ENCODE measurements at places on chromosomes 5 and 9. TPM values are rescaled to one million over a fixed set of nuclear protein-coding genes. Genes with fewer than 3 reads are reported as not detected.

DNA sequence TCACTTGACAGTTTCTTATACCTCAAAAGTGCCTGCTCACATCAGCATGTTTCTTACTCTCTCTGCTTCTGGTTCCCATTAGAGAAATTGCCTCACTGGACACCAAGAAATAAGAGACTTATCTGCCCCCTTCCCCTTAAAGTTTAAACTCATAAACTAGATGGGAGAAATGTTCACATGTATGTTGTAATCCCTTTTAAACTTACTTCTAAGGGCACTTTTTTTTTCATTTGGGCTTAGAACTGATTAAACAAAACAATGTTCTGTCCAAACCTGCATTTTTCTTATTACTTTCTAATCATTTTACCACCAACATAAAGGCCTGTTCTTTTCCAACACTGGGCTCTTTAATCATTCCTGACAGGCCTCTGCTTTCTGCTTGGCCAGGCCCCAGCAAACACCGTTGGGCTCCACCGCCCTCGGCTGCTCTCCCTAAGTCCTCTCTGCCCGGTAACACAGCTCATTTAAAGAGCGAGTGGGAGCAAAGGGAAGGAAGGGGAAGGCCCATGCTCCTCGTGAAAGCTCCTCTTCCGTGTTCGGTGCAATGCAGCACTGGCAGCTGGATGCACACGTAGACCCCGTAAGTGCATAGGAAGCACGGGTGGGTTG, 53.4 kb downstream of the ROR2 start:
- DNase-seq: no peak

- no peak for DNase-seq
Observed at GRCh38 chr5:167785106-167785505, 506.3 kb upstream of the WWC1 start.

DNA sequence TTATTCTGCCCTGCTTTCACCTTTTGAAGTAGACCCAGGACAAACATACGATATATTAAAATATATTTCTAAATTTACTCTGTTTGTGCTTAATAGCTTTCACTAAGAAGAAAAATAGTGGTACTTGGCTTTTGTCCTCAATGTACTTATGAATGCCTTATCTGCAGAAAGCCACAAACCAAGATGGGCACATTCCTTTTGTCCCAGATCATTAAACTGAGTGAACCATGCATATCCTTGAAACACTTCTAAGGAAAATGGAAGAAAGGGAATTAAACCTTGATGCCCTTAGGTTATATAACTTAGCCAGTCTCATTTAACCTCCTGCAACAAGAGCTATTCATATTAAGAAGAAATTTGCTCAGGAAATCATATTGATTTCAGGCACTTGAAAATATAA, 553.8 kb upstream of the CDH9 start:
- peak; percentile 38 for DNase-seq

- no peak for DNase-seq
Observed at GRCh38 chr5:150339841-150340240, 17.7 kb upstream of the TCOF1 start.

- DNase-seq: peak; percentile 88
Observed at GRCh38 chr9:38687389-38687842, 32.5 kb downstream of the FAM240B start.

The KIF12 gene
- not detected for total RNA-seq

GRCh38 chr9:83406921-83407320, 131.3 kb downstream of the FRMD3 start:
- no peak for DNase-seq

- DNase-seq: no peak
Observed at GRCh38 chr5:117357886-117358285, 783.3 kb upstream of the SEMA6A start.

- DNase-seq: peak; percentile 95
Observed at GRCh38 chr9:93116072-93116961, 17.7 kb downstream of the NINJ1 start.

The TNFAIP8 gene
- total RNA-seq: 26.2 TPM

GRCh38 chr9:85199866-85200495, 530.5 kb downstream of the NTRK2 start:
- no peak for DNase-seq

DNA sequence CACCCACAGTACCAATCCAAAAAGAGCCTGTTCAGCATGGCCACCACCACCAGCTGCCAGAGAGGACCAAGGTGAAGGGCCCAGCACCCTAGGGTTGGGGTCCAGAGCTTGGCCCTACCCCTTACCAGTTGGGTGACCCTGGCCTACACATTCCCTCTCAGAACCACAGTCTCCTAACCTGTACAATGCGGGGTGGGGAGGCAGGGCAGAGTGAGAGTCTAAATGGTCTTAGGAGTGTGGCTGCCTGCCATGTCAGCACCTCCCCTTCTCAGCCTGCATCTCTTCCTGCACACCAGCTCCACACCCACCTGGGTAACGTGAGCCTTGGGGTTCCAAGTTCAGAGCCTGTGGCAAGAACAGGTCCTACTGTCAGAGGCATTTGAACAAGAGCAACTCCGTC, 92.2 kb downstream of the C5orf15 start:
- DNase-seq: no peak

The MRNIP gene
- total RNA-seq: 10.1 TPM

GRCh38 chr9:137764171-137764671, 113.4 kb upstream of the CACNA1B start:
- peak; percentile 62 for DNase-seq

The MARVELD2 gene
- total RNA-seq: 7.7 TPM

The WNT8A gene
- total RNA-seq: not detected

GRCh38 chr5:171450423-171451331, 31.2 kb downstream of the FGF18 start:
- peak; percentile 99 for DNase-seq

DNA sequence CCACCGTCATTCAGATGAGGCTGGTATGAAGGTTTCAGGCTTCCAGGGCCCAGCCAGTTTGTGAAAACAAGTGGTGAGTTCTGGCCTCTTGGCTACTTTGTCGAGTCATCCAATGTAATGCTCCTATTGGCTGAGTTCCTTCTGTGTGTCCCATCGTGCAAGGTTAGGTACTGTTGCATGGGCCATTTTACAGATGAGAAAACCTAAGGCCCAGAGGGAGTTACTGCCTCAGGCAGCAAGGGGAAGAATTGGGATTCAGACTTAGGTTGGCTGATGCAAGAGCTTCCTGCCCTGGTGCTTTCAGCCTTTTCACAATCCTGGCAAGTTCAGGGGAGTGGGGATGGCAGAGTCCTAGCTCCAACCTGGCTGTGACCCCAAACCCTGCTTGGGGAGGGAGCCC, 17.4 kb upstream of the PITX1 start:
- peak; percentile 43 for DNase-seq

DNA sequence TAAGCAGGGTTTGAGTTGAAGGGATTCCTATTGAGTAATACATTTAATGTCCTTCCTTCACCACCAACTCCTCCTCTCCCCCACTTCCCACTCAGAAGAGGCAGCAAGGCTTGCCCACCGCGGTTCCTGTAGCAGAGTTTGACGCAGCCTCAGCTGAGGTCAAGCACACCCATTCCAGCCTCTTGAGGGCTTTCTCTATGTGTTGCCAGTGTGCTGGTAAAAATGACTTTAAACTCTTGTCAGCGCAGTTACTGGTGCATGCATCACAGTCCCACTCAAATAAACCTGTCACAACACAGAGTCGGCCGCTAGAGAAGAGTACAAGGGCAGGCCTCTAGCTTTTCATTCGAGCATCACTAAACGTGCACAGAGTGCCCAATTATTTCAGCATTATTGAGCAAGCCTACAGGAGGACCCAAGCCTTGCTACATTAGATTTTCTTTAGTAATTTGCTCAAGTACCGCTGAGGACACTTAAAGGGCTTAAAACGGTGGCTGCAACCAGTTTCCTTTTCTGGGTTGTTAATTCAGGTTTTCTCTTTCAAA, 79.6 kb downstream of the TLE4 start:
- peak; percentile 14 for DNase-seq

GRCh38 chr5:133041157-133041784, 10.5 kb upstream of the HSPA4 start:
- DNase-seq: no peak

The PAPPA gene
- 86.9 TPM for total RNA-seq

DNA sequence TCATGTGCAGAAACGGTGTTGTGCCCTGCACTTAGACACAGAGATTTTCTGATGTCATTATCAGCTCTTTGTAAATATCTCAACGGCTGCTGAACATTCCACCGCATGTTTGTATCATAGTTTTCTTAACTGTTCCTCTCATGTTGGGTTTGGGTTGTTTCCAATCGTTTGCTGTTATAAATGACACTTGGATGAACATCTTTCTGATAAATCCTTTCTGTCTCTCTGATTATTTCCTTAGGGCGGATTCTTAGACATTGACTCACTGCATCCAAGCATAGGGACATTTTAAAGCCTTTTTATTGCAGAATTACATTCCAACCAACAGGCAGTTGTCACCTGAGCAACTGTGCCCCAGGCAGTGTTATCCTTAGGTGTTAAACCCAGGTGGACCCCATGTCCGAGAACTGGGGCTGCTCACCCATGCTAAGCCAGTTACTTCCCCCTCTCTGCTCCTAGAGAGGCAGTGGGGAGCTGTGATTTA, 28.5 kb downstream of the COL5A1 start:
- DNase-seq: peak; percentile 95

DNA sequence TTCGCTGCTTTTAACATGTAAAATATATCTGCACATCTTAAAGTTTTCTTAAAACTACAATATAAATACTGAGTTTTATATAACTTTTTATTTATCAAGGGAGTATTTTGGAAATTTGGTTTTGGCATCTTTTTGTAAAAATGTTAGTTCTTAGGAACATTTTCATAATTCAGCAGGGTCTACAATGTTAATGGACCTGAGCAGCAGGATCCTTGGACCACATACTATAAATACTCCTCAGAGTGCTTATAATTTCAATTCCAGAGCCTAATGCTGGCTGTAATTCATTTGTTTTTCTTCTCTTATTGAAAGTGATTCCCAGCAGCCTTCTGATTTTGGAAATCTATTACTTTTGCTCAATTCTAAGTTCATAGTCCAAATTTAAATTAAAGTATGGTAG, 1216.2 kb downstream of the MAT2B start:
- DNase-seq: no peak

The FCN2 gene
- total RNA-seq: not detected

The TPM2 gene
- 946 TPM for total RNA-seq

The LTC4S gene
- total RNA-seq: 1.4 TPM

DNA sequence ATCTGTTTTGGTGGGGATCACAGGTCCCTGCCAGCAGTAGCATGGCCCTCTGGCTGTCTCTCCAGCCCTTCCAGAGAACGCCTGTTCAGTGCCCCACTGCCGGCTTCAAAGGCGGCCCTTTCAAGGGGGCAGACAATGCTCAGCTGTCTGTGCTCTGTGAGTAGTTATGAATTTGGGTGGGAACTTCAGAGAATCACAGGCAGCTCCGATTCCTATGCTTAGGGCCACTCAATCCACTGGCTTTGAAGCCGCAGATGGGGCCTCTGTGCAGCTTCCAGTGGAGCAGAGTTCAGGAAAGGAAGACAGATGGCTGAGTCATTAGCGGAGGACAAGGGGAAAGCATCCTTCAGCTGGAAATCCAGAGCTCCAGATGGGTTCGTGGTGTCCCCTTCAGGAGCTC, 42.4 kb downstream of the NKX2-5 start:
- no peak for DNase-seq

The TNFSF15 gene
- total RNA-seq: 0.29 TPM

DNA sequence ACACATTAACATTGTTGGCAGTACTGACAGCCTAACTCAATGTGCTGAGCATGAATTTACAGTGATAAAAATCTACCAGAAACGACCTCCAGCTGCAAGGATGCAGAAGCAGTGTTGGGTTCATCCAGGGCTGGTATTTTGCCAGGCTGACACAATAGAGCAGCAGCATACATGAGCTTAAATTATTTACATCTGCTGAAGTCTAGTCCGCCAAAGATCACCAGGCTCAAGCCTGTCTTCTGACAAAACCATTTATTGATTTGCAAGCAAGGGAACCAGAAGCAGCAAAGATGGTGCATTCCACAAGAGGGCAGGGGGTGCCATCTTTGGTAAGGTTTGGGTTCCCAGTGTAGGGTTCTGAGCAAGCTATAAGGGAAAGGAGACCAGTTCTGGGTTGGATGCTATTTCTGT, 8.7 kb upstream of the C5orf34 start:
- DNase-seq: no peak

The ANKRD55 gene
- total RNA-seq: not detected

GRCh38 chr5:35540002-35540401, 77.7 kb upstream of the SPEF2 start:
- DNase-seq: no peak

The MGAT1 gene
- 104 TPM for total RNA-seq

DNA sequence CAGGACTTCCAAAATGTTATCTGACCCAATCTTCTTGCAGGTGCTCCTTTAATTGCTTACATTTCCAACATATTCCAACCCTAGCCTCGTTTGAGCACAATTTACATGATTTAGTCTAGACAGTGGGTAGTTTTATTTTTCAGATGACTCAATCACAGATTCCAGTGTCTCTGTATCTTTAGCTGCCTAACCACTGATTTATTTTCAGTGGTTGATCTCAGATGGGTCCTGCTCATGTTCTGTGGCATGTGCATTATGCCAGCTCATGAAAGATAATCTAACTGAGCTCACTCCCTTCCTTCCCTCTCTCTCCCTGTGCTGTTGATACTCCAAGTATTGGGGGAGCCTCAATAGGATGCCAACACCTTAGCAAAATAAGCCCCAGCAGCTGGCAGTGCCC, 106.1 kb upstream of the ICE1 start:
- DNase-seq: peak; percentile 93

The GZMA gene
- total RNA-seq: not detected

DNA sequence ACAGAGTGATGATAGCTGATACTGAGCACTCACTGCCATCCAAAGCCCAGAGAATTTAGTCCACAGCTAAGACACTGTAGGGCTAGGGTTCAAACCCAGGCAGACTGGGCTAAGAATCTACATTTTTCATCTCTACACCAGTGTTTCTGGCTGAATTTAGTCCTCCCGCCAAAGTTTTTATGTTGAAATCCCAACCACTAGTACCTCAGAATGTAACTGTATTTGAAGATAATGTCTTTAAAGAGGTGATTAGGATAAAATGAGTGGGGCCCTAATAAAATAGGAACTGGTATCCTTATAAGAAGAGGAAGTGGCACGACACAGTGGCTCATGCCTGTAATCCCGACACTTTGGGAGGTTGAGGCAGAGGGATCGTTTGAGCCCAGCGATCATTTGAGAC, 4.3 kb downstream of the GNA14 start:
- DNase-seq: no peak

DNA sequence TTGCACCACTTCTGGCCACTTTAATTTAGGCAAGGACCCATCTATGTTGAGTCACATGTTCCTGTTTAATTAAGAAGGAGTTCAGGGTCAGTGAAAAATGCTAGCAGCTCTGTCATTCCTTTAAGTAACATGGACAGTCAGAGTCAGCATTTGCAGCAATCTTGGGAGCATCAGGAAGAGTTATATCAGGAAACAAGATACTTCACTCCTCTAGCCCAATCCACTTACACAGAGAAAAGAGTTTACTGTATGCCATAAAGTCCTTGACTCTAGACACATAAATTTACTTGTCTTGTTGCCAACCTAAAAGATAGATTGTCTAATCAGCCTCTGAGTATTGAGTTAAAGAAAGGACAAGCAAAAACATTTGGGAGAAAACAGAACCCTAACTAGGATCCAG, 266.7 kb downstream of the PJA2 start:
- no peak for DNase-seq

The DMRT3 gene
- total RNA-seq: not detected

All from osteoblast (primary cell).